ENCODE measurements at places on chromosomes 6 and 20. TPM values are rescaled to one million over a fixed set of nuclear protein-coding genes. Genes with fewer than 3 reads are reported as not detected.
A peak's percentile ranks its signal among the peaks of the same experiment; 100 is the strongest.

- no peak for DNase-seq
Measured at GRCh38 chr6:162177746-162178145, 549.8 kb downstream of the PRKN start.

DNA sequence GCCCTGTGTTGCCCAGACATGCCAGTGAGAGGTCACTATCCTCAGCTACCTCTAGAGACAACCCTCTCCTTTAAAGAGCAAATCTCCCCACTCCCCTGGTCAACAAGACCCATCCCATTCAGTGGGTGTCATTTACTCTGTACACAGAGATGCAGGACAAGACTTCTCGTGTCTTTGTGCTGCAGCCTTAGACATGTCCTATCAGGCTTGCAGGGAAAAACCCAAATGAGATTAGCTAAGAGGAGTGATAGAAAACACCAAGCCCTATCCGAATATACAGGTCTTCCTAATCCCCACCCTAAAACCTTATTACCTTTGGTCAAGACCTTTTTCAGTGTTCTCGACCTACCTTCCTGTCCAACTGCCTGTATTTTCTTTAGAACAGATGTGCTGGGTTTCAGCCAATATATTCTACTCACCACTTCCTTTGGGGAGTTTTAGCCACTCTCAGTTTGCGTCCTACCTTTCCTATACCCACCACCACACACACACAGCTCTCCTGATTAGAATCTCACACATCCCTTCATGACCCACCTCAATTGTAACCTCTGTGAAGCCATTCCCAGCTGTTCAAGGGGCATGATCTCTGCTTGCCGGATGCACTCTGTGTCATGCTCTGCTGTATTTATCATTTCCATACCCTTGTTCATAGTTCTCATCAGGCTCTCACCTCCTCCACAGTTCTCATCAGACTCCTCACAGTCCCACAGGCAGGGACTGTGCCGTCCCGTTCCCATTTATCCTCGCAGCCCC is 39.7 kb downstream of the TRAM2 start:
- no peak for DNase-seq

DNA sequence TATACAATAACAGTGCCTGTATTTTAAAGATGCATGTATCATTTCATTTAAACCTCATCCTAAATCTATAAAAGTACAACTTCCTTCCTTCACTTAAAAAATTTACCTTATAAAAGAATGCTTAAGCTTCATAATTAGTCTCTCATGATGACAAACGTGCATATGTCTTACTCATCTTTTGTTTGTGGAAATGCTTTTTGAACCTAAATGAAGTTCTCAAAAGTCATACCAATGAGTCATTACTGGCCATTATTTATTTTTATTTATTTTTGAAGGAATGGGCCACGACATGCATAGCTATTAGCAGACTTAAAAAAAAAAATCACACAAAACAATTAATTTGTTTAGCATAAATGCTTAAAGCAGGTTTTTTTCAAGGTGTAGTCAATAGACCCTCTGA is 3.7 kb downstream of the TFB1M start:
- DNase-seq = no peak

DNA sequence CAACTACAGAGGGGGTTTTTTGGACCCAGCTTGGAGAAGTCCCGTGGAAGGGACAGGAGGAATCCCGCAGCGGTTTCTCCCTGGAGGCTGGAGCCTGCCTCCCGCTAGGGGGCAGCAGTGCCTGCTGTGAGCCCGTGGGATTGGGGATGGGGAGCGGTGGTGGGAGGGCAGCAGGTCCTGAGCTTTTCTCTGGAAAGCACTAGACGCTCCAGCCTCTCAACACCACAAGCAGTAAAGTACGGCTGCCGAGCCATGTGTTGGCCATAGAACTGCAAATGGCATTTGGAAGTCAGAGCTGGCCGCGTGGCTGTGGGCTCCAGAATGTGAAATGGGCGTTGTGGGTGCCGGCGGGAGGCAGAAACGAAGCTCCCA is 47.8 kb downstream of the GMPR start:
- peak; percentile 77 for DNase-seq

GRCh38 chr6:26204332-26205160 is 117.3 kb downstream of the HFE start:
- DNase-seq = peak; percentile 80

DNA sequence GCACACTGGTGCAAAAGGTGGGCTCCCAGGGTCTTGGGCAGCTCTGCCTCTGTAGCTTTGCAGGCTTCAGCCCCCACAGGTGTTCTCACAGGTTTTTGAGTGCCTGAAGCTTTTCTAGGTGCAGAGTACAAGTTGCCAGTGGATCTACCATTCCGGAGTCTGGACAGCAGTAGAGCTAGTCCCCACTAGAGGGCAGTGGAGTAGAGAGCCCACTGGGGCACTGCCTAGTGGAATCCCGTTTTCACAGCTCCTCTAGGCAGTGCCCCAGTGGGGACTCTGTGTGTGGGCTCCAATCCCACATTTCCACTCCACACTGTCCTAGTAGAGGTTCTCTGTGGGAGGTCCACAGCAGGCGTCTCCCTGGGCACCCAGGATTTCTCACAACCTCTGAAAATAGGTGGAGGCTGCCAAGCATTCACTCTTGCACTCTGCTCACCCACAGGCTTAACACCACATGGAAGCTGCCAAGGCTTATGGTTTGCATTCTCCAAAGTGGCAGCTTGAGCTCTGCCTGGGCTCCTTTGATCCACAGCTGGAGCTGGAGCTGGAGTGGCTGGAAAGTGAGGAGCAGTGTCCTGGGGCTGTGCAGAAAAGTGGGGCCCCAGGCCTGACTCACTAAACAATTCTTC is 86.3 kb upstream of the PROKR2 start:
- DNase-seq = peak; percentile 46

- no peak for DNase-seq
Measured at GRCh38 chr6:31666337-31666965, 571 bp downstream of the CSNK2B start.

DNA sequence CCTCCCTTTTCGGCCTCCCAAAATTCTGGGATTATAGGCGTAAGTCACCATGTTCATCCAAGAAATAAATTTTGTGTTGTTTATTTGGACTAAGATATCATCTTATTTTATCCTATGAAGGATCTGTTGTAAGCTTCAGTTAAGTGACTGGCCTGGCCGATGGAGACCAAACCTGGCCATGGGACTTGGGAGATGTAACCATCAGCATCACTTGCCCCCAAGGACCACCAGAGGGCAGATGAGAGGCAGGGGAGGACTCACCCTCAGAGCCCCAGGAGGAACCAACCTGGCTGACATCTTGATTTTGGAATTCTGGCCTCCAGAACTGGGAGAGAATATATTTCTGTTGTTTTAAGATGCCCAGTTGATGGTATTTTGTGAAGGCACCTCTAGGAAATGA is 266.7 kb downstream of the CDH26 start:
- DNase-seq = peak; percentile 35

- DNase-seq = no peak
Measured at GRCh38 chr20:3710011-3710466, 2.4 kb downstream of the SIGLEC1 start.

DNA sequence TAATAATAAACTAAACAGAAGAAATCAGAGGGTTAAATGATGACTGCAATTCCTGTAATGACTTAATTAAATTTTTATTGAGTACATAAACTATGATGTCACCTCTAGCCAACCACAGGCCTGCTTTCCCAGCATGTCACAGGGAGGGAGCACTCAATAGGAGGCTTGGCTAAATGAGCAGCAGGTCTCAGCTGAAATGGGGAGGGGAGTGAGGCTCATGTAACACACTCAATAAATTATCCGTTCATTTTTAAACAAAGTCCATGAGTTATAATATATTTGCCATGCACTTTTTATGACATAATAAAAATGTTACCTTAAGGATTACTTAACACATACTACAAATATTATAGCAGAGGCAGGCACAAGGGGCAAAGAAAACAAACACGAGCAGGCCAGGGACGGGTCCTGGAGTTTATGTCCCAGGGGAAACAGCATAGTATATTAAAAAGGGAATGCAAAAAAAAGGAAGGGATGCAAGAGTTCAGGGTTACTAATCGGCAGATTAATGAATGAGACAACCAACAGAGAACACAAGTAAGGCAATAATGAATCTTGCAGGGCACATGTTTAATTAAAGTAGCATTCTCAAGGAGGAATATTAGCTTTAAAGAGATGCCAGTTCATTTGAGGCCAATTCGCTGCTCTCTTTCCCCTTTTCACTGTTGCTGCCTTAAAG is 27.1 kb upstream of the FAM83C start:
- no peak for DNase-seq

FAXC gene
- total RNA-seq = 26.7 TPM

PRRT1 gene
- 3.1 TPM for total RNA-seq

RSPH4A gene
- total RNA-seq = 2.4 TPM

QKI gene
- 260 TPM for total RNA-seq
